ENCODE measurements at places on chromosomes 16 and 17.

DNA sequence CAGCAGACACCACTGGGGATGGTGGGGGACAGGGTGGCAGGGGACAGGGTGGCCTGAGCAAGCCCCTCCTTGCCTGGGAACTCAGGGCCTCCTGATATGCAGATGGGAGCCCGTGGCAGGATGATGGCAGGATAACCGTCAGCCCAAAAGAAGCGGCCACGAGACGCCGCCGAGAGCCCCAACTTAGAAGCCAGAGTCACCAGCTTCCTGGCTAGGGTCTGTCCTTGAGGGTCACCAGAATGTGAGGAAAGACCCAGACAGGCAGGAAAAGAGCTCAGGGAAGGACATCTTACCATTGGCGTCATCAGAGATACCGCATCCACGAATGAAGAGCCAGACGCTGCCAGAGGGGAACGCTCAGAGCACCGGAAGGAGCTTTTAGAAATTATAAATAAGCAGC is 19.4 kb downstream of the RAB40C start:
- no peak for ATAC-seq

DNA sequence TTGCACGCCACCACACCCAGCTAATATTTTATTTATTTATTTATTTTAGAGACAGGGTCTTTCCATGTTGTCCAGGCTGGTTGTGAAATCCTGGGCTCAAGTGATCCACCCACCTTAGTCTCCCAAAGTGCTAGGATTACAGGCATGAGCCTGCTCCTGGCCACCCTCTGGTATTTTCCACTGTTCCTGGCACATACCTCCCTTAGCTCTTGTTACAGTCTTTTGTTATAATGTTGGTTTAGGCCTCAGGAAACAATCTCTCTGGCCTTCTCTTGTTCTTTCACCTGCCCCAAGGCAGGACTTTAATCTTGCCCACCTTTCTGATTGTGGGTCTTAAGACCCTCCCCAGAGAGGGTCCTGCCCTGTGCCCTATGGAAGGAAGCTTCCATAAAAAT is 3.6 kb upstream of the CYTH1 start:
- no peak for ATAC-seq

GRCh38 chr16:65665586-65665985 is 543.7 kb upstream of the CDH11 start:
- ATAC-seq, result no peak

DNA sequence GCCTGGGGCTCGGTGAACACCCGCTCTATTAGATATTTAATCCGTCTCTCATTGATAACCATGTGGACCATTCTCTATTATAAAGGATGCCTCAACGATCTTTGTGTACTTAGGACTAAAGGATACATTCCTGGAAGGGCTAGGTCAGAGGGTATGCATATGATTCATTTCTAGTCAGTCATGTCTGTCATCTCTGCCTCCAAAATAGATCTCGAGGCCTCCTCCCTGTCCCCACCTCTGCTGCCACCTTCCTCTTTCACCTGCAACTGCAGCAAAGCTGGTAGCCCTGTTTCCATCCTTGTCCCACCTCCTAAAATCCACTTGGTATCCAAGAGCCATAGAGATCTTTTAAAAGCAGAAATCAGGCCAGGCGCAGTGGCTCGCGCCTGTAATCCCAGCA is 121.5 kb downstream of the KATNIP start:
- ATAC-seq, result no peak

DNA sequence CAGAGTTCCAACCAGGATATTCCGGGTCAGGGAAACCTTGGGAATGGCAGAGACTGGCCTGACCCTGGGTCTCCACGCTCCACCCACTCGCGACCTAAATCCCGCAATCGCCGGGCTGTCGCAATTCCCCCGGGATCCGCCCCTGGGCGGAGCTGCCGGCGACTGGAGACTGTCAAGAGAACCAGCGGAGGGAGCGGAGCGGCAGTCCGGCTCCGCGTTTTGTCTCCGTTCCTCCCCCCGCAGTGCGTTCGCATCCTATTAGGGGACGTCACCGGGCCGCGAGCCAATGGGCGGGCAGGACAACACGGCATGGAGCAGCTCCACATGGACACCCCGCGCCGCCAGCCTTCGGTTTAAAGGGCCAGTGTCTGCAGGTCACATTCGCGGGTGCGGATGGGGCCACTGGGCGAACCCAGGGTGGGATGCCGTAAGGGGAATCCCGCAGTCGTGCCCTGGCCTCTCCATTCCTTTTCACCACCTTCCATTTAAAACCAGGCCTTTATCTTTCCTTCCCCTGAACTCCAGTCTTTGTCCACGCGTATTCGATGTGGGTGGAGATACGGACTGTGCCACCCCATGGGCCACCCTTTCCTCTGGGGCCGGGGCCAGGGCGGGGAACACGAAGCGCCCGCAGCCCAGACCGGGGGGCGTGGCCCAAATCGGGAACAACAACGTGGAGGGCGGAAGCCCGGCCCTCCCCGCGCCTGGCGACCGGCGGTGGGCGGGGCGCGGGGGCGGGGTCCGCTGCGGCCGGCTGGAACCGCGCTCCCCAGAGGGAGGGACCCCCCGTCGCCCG is 764 bp upstream of the MNT start:
- ATAC-seq, result peak; percentile 60

GRCh38 chr16:12215277-12216105 is 239.0 kb downstream of the SNX29 start:
- ATAC-seq, result no peak

DNA sequence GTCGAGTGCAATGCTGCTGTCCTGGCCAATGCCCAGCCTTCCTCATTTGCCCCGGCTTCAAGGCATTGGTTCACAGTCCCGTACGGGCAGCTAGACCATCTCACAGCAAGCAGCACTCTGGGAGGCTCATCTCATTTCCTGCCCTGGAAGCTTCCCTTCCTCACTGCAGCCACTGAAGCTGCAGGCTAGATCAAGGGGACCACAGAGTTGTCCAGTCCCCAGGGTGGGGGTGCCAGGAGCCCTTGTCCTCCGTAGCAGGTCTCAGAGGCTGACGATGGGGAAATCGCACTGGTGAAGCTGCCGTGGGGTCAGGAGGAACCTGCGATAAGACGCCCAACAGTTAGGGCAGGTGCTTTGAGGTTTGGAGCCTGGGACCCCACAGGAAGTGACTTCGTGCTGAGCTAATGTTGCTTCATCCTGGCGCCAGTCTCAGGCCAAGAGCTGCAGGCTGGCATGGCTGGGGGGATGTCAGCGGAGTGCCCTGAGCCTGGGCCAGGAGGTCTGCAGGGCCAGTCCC is at the start of gene SPNS3:
Gene SPNS3 (plus strand): TSS at position 426 of the 517 bp plus-strand sequence. CDS start 28 bp downstream, at position 454.
- no peak for ATAC-seq

GRCh38 chr16:81481207-81481821 is 36.7 kb downstream of the CMIP start:
- ATAC-seq, result peak; percentile 54

DNA sequence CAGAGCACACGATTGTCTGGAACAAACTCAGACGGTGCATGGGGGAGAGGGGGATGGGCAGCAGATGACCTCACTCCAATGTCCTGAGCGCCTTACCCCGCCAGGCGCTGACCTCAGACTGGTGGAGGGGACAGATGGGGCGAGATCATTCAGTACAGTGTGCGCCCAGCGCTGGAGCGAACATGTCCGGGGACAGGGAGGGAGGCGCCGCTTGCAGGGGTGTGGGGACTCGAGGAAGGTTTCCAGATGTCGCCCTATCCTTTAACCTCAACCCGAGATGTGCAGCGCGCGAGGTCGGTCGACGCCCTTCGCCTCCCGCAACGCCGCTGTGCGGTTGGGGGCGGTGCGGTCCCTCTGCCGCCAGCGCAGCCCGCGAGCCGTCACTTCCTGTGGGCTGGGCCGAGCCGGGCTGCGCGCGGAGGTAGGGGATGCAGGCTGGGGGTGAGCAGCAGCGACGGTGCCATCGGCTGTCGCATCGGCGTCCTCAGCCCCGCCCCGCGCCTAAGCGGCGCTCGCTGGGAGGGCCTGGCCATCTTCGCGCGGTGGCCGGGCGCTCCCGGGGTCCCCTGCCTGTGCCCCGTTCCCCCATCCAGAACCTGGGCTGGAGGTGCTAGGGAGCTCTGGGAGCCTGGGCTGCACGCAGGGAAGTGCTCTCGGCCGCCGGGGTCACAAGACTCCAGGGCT is 5.3 kb upstream of the CDR2L start:
- peak; percentile 94 for ATAC-seq

DNA sequence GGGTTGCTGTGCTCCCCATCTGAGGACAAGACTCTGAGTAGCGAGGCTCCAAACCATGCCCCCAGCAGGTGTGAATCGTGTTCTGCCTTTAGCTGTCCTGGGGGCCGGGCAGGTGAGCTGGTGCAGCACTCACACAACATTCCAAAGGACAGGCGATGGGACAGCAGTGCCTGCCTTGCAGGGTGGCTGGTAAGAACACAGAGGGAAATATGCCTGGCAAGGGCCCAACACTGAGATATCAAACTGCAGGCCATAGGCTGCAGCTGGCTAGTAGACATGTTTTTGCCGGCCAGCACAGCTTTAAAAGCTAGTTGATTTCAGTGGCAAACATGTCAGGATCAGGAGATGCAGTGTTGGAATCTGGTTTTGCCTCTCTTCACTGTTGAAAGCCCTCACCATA is 23.6 kb downstream of the CLEC16A start:
- ATAC-seq, result peak; percentile 11

GRCh38 chr17:63634816-63635215 is 12.6 kb downstream of the MAP3K3 start:
- ATAC-seq, result no peak

DNA sequence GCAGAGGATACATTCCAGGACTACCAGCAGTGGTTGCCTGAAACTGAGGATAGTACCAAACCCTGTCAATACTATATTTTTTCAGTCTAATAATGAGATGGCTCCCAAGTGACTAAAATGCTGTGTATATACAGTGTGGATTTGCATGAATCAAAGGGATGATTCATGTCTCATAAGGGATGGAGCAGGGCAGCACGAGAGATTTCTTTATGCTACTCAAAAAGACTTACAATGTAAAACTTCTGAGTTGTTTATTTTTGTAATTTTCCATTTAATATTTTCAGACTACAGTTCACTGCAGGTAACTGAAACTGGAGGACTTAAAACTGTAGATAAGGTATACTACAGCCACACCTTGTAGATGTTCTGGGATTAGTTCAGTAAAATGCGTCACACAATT is 674.7 kb upstream of the SALL1 start:
- no peak for ATAC-seq

- peak; percentile 75 for ATAC-seq
These were observed 15.4 kb downstream of the ARL2BP start for GRCh38 chr16:57260294-57260929.

DNA sequence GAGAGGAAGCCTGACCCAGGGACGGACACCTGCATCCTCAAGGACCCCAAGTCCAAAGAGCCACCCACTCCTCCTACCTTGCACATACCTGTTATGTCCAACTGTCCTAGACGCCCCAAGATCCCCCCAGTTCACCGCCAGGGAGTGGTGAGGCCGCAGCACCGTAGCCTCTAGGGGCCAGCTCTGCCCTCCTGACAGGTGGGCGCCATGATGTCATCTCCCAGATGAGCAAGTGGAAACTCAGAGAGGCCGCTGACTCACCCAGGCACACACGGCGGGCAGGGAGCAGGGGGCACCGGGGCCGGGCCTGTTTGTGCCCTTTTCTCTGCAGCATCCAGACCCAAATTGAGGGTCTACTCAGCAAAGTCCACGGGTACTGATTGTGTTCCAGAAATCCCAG is 4.8 kb upstream of the ZNF469 start:
- ATAC-seq, result no peak

DNA sequence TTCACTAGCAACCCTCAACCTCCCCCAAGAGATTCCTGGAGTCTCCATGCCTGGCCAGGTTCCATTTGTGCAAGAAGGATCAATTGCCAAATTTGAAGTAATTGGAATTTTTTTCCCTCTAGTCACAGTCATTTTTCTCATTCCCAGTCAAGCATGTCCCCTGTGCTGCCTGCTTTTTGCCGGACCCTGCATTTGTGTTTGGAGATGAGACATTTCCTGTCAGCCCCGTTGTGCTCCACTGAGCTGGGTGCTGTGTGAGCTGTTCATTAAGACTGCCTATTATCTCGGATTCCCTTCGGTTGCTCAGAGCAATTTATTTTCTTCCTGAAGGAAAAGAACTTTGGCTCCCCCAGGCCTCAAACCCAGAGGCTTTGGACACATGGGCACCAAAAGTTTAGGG is 201.0 kb upstream of the NLRP1 start:
- no peak for ATAC-seq

DNA sequence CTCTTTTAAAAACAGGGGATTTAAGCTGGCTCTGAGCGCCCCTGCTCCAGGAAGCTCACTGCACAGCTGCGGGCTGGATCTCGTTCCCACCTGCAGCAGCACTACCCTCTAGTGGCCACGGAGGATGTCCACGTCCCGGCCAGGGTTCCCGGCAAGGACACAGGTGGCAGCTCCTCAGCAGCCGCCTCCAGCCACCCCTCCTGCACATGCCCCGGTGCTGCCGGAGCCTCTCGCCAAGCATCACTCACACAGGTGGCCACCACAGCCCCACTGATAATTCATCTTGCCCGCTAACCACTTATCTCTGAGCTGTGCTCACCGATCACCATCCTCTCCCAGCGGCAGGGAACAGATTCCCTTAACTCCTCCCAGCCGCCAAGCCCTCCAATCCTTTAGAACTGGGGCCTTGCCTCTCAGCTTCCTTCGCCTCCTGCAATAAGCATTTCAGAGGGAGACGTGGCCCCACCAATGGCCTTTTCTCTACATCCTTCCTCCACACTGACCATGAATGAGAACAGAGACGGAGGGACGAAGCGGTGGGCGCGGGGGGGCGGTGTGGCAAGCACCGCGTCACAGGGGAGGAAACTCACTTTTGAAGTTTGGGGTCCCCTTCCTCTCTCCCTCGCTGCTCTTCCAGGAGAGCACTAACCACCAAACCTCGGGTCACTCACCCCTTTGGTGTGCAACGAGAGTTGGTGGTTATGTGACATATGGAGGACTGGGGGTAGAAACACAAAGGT is 222.1 kb downstream of the RBFOX3 start:
- peak; percentile 74 for ATAC-seq

GRCh38 chr17:9658593-9659211 is 13.4 kb downstream of the USP43 start:
- no peak for ATAC-seq

DNA sequence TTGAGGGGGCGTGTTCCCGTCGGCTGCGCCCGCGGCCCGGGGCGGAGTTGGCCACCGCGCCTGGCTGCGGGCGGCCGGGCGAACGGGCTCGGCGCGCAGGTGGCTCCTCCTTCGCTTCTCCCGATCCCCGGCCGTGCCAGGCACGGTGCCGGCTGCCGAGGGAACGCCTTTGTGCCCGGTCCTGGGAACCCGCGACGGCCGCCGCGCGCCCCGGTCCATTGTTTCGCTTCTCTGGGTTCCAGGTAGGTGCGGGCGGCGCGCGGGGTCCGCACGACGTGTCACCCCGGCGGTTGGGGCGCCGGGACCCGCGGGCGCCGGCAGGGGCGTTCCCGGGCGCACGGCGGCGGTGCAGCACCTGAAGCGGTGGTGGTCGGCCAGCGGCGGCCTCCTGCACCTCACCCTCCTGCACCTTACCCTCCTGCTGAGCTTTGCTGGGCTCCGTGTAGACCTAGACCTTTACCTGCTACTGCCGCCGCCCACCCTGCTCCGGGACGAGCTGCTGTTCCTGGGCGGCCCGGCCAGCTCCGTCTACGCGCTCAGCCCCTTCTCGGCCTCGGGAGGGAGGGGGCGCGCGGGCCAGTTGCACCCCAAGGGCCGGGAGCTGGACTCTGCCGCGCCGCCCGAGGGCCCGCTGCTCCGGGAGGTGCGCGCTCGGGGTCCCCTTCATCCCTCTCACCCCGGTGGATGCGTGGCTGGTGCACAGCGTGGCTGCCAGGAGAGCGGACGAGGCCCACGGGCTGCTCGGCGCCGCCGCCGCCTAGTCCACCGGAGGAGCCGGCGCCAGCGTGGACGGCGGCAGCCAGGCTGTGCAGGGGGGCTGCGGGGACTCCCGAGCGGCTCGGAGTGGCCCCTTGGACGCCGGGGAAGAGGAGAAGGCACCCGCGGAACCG is 99.9 kb downstream of the EFCAB13 start:
- ATAC-seq, result peak; percentile 86

Data from SK-N-SH treated with all-trans-retinoic acid at 6 μM for 48 hours (cell line).